Type B pancreatic cell (in vitro differentiated cells): ENCODE measurements at places on chromosomes 13 and 19. TPM values are rescaled to one million over a fixed set of nuclear protein-coding genes. Genes with fewer than 3 reads are reported as not detected.

ATXN8OS gene
- total RNA-seq, result not detected in 2 replicates

DLL3 gene
- total RNA-seq, result 0.74 and 2.7 TPM in 2 replicates

GRCh38 chr19:12754465-12755196 lies 3.0 kb downstream of the BEST2 start:
- no peaks in the 10 kb centered on the region for H3K4me1 ChIP-seq
- no peak overlapping the region for H3K27ac ChIP-seq
- DNase-seq, result no peak
- no peaks in the 10 kb centered on the region for H3K36me3 ChIP-seq
- peaks cover 39% of the 10 kb centered on the region for H3K27me3 ChIP-seq
- no peak overlapping the region for H3K4me3 ChIP-seq

GRCh38 chr19:18789883-18790565 lies 1.1 kb downstream of the COMP start:
- no peaks in the 10 kb centered on the region for H3K36me3 ChIP-seq
- peaks cover 4% of the 10 kb centered on the region for H3K4me1 ChIP-seq
- peak overlapping the region; percentile 44 for H3K27ac ChIP-seq
- H3K27me3 ChIP-seq, result peaks cover 90% of the 10 kb centered on the region

GRCh38 chr13:79403113-79403512 lies 2.9 kb downstream of the RBM26 start:
- no peak overlapping the region for H3K4me3 ChIP-seq
- H3K27me3 ChIP-seq, result no peaks in the 10 kb centered on the region
- no peak for DNase-seq
- H3K4me1 ChIP-seq, result peaks cover 38% of the 10 kb centered on the region
- H3K27ac ChIP-seq, result no peak overlapping the region
- H3K36me3 ChIP-seq, result peaks cover 33% of the 10 kb centered on the region

GRCh38 chr19:34734537-34735103 lies 577 bp downstream of the ZNF181 start:
- peaks cover 21% of the 10 kb centered on the region for H3K36me3 ChIP-seq
- peak overlapping the region; percentile 100 for H3K4me3 ChIP-seq
- no peaks in the 10 kb centered on the region for H3K27me3 ChIP-seq
- H3K4me1 ChIP-seq, result peaks cover 19% of the 10 kb centered on the region

DNA sequence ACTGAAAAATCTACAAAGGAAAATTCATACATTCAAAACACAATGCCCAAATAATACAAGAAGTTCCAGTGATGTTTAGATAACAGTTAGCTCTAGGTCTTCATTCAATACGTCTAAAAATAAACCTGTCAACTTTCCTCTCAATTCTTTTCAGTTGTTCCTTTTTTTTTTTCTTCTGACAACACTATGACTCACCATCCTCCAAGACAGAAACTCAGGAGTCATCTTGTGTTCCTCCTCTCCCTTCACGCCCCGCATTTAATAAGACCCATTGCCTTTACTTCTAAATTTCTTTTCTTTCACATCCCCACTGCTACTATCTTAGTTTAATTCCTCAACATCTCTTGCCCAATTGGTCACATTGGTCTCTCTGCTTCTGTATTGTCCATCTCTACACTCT lies 759.9 kb downstream of the GPC5 start:
- no peak overlapping the region for H3K27ac ChIP-seq
- no peaks in the 10 kb centered on the region for H3K4me1 ChIP-seq
- no peak overlapping the region for H3K4me3 ChIP-seq

- H3K4me1 ChIP-seq, result peaks cover 12% of the 10 kb centered on the region
- no peak overlapping the region for H3K4me3 ChIP-seq
- peaks cover 4% of the 10 kb centered on the region for H3K36me3 ChIP-seq
- no peaks in the 10 kb centered on the region for H3K27me3 ChIP-seq
- H3K27ac ChIP-seq, result no peak overlapping the region
Measured at GRCh38 chr19:6211632-6212402, 68.0 kb downstream of the MLLT1 start.

- no peaks in the 10 kb centered on the region for H3K36me3 ChIP-seq
- peak overlapping the region; percentile 78 for H3K27ac ChIP-seq
- DNase-seq, result no peak
- no peak overlapping the region for H3K4me3 ChIP-seq
- H3K27me3 ChIP-seq, result peaks cover 23% of the 10 kb centered on the region
- H3K4me1 ChIP-seq, result peaks cover 5% of the 10 kb centered on the region
Measured at GRCh38 chr19:44566984-44567383, 37.5 kb upstream of the CEACAM20 start.

DNA sequence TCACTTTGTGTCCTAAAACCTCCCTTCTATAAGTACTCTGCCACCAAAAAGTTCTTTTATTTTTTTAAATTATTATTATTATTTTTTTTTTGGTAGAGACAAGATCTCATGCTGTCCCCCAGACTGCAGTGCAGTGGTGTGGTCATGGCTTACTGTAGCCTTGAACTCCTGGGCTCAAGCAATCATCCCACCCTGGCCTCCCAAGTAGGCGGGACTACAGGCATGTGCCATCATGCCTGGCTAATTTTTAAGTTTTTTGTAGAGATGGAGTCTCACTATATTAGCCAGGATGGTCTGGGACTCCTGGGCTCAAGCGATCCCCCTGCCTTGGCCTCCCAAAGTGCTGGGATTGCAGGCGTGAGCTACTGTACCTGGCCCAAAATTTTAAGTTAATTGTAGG lies 29.1 kb upstream of the GPI start:
- H3K27ac ChIP-seq, result no peak overlapping the region
- no peaks in the 10 kb centered on the region for H3K27me3 ChIP-seq
- no peak for DNase-seq
- no peaks in the 10 kb centered on the region for H3K4me1 ChIP-seq
- H3K36me3 ChIP-seq, result peaks cover 22% of the 10 kb centered on the region

- H3K36me3 ChIP-seq, result peaks cover 10% of the 10 kb centered on the region
- no peak for DNase-seq
- H3K4me3 ChIP-seq, result peak overlapping the region; percentile 83
- H3K4me1 ChIP-seq, result peaks cover 25% of the 10 kb centered on the region
- peak overlapping the region; percentile 34 for H3K27ac ChIP-seq
Measured at GRCh38 chr19:53977991-53978731, 13.3 kb upstream of the CACNG6 start.
